ENCODE measurements at places on chromosomes 13 and 19. TPM values are rescaled to one million over a fixed set of nuclear protein-coding genes. Genes with fewer than 3 reads are reported as not detected.
A peak's percentile ranks its signal among the peaks of the same experiment; 100 is the strongest.

GRCh38 chr13:95463531-95463930, 89.0 kb upstream of the CLDN10 start:
- DNase-seq, result no peak

The LILRA1 gene
- polyA plus RNA-seq, result 0.43 TPM

GRCh38 chr19:12838182-12838885, at the start of gene MAST1:
TSS of gene MAST1 (plus strand) at chr19:12838515. CDS start at chr19:12838573, 58 bp downstream.
- DNase-seq, result no peak

- no peak for DNase-seq
Observed at GRCh38 chr19:10682397-10683063, 18.7 kb upstream of the QTRT1 start.

- DNase-seq, result no peak
Observed at GRCh38 chr13:113040597-113041292, 64.8 kb upstream of the F7 start.

GRCh38 chr13:24005755-24006281, 108.5 kb upstream of the C1QTNF9B start:
- no peak for DNase-seq

DNA sequence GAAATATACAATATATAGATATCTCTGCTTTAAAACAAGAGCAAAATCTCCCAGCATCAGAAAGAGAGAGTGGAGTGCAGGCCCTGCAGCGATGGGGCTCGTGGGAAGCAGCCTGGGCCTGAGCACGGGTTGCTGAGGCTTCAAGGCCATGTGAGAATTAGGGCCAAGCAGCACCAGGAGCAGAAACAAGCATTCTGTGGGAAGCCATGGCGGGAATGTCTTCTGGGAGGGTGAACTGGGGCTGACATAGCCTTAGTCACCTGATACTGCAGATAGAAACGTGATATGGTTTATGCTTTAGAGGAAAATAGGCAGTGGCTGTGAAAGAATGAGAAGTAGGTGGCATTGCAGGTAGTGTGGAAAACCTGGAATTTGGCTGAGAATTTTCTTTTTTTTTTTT, 472.3 kb downstream of the IRS2 start:
- DNase-seq, result no peak

DNA sequence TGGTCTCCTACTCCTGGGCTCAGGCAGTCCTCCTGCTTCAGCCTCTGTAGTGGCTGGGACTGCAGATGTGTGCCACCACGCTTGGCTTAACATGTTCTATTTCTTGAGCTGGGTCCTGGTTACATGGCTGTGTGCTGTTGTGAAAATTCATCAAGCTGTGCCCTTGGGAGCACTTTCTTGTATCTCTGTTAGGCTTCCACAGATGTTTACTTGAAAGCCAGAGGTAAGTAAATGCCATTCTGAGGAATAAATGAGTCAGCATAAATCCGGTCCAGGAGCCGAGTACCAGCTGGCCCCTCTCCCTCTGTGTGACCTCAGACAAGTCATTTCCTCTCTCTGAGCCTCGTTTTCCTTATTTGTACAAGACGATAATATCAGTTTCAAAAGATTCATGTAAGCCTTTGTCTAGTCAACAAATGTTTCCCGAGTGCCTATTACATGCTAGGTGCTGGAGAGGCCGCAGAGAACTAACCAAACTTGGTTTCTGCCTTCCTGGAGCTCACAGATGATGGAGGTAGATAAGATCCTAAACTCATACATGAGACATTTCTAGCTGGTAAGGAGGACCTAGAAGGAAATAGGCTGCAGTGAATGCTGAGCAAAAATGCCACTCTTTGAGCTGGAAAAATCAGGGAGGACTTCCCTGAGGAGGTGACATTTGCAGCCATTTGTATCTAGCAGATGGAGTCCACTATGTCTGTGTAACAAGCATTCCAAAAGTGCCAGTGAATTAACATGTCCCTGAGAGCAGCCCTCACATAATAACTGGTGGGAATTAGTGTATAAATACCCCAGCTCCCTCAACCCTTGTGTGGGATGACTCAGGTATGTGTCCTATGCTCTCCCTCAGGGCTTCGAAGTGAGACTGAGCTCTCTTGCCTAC, 2.7 kb upstream of the RASAL3 start:
- no peak for DNase-seq

The SLITRK6 gene
- polyA plus RNA-seq, result 6.1 TPM

- DNase-seq, result no peak
Observed at GRCh38 chr19:1907563-1908363, 2.6 kb downstream of the ADAT3 start.

The S1PR5 gene
- polyA plus RNA-seq, result 1.2 TPM

The EDNRB gene
- 69.9 TPM for polyA plus RNA-seq

The C19orf81 gene
- polyA plus RNA-seq, result 3.1 TPM

The DBP gene
- 14.6 TPM for polyA plus RNA-seq

DNA sequence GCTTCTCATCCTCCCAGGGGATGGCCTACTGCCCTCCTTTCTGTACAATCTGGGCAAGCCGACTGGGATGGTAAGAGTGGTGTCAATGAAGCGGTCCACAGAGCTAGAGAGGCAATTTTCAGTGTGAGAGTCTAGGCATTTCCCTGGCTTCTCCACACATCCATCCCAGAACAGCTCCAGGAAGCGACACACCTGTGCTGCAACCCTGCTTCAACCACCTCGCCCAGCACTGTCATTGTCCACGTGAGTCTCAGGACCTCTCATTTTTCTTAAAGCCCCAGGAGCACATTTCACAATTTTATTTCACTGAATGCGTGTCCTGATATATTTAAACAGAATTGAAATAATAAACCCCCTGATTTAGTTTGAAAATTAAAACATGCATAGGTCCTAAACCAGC, 15.5 kb upstream of the UBL3 start:
- no peak for DNase-seq

- DNase-seq, result no peak
Observed at GRCh38 chr19:46909356-46909755, 48.6 kb downstream of the ARHGAP35 start.

The PCDH17 gene
- polyA plus RNA-seq, result 17.3 TPM

The AMER2 gene
- 0.43 TPM for polyA plus RNA-seq

DNA sequence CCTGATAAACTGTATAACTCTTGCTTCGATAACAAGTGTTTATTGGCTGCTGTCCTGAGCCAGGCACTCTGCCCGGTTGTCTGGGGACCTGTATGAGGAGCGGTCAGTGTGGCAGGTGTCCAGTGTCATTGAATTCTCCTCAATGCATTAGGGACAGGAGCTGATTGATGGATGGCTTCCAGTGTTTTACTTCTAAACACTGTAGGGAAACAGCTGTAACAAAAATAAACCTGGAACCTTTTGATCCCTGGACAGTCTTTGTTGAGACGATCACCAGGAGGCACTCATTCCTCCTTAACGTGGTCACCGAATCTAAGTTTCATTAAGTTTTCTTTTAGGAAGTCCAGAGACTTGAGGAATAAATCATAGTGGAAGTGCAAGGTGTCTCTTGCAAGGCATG, 17.9 kb downstream of the UBAC2 start:
- DNase-seq, result peak; percentile 35

- DNase-seq, result no peak
Observed at GRCh38 chr13:109383683-109384082, 402.7 kb downstream of the IRS2 start.

The DACH1 gene
- polyA plus RNA-seq, result 98.9 TPM

GRCh38 chr13:81745391-81745790, 1404.5 kb upstream of the SPRY2 start:
- no peak for DNase-seq

GRCh38 chr19:1685046-1685445, 32.6 kb upstream of the TCF3 start:
- no peak for DNase-seq

- no peak for DNase-seq
Observed at GRCh38 chr13:101747039-101747438, 294.6 kb downstream of the ITGBL1 start.

GRCh38 chr13:61857198-61857597, 441.5 kb upstream of the PCDH20 start:
- no peak for DNase-seq

The ZNF428 gene
- 127 TPM for polyA plus RNA-seq

GRCh38 chr13:78046331-78046730, 127.7 kb upstream of the EDNRB start:
- DNase-seq, result no peak

DNA sequence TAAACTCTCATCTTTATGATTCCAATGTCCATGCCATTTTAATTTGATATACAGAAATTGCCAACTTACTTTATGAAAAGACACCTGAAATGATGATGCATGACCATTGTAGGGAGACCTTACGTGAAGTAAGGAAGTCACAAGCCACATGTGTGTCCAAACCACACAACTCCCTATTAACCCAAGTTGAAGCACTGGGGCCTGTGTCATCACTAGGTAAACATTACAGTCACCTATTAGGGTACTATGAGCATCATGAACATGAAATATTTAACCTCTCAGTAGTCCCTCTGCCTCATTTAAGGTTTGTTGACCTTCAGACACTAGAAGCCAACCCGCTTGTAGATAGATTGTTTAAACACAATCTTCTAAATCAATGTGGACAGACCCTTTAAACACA, 576.9 kb downstream of the IRS2 start:
- DNase-seq, result no peak

DNA sequence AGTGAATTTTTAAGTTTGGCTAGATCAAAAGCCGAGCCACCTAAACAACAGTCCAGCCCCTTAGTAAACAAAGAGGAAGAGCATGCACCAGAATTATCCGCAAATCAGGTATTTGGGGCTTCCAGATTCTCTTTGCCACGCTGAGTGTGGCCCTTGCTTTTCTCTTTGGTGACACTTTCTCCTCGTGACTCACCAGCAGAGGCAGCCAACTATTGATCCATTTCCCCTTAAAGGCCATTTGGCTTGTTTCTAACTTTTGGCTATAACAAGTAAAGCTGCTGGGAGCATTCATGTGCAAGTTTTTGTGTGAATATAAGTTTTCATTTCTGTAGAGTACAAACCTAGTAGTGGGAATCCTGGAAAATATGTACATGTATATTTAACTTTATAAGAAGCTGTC, 17.6 kb upstream of the WDR88 start:
- no peak for DNase-seq
